NCI-H1417 (cell line): ENCODE measurements at places on chromosomes 13 and 19.

DNA sequence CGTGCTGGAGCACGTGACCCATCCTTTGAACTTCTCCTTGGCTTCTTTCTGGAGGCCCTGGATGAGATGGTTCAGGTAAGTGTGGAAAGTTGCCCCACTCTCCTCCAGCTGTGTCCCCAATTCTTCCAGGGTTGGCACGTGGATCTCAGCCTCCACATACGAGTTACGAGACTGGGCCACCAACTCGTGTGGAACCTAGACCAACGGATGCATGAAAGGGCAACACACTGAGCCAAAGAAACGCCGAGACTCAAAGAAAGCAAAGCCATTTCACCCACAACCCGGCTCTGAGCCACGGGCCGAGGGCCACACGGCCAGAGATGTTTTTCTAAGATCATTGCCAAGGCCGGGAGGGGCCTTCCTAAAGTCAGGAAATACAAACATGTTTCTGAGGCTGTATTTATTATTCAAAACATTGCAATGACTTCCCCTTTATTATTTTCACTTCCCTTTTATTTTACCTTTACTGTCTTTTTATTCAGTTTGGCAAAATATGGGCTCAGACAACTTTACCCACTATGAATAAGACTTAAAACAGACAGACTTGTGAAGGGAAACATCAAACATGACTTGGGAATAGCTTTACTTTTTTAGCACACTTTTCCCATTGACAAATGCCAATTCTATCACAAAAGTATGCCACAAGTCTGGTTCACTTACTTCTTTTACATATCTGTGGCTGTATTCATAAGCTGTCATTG, 94.6 kb downstream of the KL start:
- DNase-seq, result no peak

DNA sequence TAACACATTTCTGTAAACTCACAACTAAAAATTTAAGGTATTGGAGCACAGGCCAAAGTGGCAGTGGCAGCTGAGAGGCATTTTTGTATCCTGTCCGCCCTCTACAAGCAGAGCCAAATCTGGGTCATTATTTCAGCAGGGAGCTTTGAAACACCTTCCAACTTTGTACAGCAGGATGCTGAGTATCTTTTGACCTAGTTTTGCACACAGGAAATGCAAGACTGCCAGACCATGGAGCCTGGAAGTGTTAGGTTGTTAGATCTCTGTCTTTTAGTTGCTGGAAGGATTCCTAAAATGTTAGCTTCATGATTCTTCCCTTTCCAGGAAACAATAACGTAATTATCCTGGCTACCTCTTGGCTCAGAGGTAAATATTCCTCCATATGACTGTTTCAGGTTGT, 148.6 kb upstream of the ATXN8OS start:
- DNase-seq, result no peak

- DNase-seq, result no peak
Observed at GRCh38 chr13:79724348-79725103, 243.6 kb downstream of the NDFIP2 start.

- no peak for DNase-seq
Observed at GRCh38 chr19:40693150-40693788, 2.8 kb upstream of the NUMBL start.

- DNase-seq, result no peak
Observed at GRCh38 chr13:54347531-54347930, 1318.9 kb downstream of the OLFM4 start.

DNA sequence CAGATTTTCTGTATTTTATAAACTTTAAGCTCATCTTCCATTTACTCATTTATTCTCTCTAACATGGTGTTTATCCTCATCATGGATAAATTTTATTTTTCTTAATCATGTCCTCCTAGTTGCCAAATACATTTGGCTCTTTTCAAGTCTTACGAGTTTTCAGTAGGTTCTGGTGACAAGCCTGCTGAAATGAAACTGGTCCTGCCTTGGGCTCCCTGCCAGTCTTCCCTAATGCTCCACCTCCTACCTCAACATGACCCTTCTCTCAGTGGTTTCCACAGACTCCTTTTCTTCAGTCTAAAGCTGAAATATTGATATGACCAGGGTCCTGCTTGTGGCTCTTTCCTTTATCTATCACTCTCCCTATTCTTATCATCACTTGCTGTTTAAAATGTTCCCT, 81.2 kb downstream of the TRPC4 start:
- no peak for DNase-seq

- DNase-seq, result no peak
Observed at GRCh38 chr19:15828121-15828610, 12.7 kb upstream of the OR10H1 start.

GRCh38 chr19:49182848-49183375, 25.3 kb downstream of the TRPM4 start:
- DNase-seq, result no peak

GRCh38 chr19:51621178-51621577, 9.0 kb downstream of the SIGLEC5 start:
- DNase-seq, result no peak

DNA sequence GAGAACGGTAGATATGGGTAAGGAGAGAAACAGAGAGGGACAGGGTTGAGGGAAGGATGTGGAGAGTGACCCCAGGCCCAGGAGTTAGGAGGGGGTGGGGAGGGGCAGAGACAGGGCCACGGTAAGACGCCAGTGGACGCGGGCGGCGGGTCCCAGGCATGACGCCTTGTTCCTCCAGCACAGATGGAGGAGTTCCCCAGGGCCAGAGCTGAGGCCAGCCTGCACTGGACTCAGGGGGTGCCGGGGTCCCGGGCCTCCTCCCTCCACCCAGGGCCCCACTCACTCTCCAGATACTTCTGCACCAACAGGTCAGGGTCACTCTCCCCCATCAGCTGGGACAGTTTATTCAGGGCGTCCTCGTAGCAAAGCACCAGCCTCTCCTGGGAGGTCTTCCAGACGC, 22.0 kb upstream of the EMP3 start:
- no peak for DNase-seq

DNA sequence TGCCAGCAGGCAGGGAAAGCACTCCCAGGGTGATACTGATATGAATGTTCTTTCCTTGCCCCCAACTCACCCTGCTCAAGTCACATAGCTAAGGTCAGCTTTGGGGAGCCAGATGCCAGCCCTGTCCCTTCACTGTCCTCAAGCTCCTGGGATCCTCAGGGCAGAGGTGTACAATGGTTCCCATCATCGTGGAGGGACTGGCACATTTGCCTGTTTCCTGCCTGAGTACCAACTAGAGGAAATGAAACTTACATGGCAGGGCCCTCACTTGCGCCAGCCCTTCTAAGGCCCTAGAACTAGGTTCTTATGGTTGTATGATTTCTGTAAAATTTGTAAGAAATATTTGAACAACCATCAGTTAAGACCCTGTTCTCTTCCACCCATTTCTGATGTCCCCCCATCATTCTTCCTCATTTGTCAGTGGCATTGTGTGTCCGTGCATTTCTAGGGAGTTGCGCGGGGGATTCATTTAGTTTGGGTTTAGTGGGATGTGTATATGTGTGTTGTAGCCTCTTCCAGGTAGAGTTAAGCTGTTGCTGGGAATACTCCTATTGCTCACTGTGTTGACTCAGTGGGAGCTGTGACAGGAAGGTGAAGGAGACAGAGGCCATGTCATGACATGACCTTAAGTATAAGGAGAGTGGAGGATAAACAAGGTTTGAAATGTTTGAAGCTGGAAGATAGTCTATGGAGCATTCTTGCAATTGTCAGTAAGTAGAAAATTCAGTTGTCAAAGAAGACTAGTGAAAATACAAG, 41.3 kb upstream of the RCBTB2 start:
- no peak for DNase-seq

- DNase-seq, result no peak
Observed at GRCh38 chr13:103272770-103273169, 206.6 kb upstream of the SLC10A2 start.

DNA sequence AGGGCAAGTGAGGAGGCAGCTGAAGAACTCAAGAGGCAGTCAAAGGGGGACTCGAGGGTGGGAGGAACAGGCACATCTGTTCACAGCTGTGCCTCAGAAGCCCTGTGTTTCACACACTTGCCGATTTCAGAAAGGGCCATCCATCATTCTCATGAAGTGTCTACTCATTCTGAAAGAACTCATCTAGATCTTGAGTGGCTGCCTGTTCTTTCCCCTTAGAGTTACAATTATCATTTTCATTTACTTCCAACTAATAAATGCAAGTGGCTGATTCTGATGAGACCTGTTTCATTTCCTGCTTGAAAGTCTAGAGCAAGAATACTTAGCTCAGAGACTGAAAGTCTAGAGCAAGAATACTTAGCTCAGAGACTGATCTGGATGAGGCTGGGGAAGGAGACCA, 1145.1 kb downstream of the UQCRFS1 start:
- DNase-seq, result no peak
